ENCODE measurements at places on chromosomes 7 and 10.

GRCh38 chr7:41058986-41059741 lies 643.7 kb downstream of the INHBA start:
- DNase-seq: no peak

DNA sequence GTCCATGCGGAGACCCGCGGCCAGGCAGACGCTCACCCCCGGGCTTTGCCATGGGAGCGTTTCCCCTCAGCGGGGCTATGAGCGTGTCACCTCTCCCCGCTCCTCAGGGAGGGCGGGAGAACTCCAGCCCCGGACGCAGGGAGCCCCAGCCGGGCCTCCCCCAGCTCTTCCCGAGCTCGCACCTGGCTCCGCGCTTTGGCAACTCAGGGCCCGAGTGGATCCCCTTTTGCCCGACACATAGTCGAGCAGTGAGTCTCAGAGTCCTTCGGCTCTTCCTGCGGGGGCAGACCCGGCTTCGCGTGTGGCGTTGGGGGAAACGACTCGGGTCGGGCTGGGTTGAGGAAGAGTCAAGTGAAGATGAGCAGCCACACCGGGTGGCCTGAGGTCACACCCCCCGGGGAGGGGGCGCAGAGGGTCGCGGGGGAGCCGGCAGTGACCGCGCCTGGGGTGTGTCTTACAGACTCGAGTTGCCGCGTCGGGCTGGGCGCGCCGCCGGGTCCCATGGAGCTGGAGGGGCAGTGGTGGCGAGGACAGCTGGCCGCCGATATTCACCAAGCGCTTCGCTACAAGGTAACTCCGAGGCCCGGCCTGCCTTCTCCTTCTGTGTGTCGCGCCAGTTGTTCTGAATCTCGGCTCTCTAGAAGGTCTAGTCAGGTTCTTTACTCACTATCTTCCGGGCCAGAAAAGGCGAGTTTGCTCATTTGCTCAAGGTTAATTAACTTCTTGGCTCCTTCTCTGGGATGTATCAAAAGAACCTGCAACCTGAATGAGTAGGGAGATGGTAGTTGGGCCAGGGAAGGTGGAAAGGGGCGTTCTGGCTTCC lies 721 bp downstream of the CCNJ start:
- peak; percentile 34 for DNase-seq

GRCh38 chr7:46900312-46901263 lies 681.3 kb downstream of the TNS3 start:
- DNase-seq: peak; percentile 2

DNA sequence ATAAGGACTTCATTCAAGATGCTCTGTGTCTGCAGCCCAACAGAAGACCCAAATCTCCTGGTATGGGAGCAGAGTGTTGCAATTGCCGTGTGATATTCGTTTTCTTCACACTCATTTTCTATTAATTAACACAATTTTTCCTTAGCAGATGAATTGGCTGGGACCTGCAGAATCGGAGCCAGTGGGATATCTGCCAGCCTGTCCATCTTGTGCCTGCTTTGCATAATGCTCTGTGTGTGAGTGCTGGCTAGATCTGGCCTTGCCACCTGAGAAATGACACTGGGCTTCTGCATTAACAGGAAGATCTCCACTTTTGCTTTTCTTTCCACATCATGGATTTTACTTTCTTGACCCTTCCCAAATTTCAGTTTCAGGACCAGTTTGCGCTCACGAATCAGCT lies 70.4 kb upstream of the GPR158 start:
- peak; percentile 60 for DNase-seq

DNA sequence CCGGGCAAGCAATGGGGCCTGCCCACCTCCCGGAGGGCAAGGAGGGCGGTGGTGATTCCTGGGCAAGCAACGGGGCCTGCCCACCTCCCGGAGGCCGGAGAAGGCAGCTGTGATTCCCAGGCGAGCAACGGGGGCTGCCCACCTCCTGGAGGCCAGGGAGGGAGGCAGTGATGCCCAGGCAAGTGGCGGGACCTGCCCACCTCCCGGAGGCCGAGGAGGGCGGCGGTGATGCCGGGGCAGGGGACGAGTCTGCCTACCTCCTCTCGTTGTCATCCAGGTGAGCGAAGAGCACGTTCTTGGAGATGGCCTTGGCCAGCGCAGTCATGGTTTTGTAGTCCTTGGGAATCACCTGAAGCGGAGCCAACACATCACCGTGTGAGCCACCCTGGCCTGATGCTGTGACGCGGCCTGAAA lies 49.5 kb upstream of the DNAAF5 start:
- no peak for DNase-seq

GRCh38 chr7:43747328-43748105 lies 11.0 kb upstream of the BLVRA start:
- no peak for DNase-seq

- no peak for DNase-seq
Measured at GRCh38 chr7:39240864-39241263, 263.2 kb downstream of the POU6F2 start.

DNA sequence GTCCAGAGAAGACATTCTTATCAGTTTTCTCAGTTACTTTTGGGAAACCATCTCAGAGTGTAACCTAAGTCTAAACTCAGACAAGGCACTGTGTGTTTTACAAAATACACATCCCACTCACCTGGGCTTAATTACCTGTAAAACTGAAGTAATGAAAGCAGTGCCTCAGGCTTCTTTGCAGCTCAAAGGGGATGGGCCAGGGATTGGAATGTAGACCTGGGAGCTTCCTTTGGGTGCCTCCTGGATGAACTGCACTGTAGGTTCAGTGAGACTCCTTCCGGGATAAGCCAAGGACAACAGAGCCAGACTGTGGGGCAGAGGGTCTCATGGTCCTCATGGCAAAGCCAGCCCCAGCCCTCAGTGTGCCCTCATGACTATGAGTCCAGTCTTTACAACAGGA lies 672.4 kb upstream of the GALNT17 start:
- DNase-seq: no peak

- DNase-seq: no peak
Measured at GRCh38 chr7:135509589-135509838, 388 bp downstream of the CNOT4 start.

DNA sequence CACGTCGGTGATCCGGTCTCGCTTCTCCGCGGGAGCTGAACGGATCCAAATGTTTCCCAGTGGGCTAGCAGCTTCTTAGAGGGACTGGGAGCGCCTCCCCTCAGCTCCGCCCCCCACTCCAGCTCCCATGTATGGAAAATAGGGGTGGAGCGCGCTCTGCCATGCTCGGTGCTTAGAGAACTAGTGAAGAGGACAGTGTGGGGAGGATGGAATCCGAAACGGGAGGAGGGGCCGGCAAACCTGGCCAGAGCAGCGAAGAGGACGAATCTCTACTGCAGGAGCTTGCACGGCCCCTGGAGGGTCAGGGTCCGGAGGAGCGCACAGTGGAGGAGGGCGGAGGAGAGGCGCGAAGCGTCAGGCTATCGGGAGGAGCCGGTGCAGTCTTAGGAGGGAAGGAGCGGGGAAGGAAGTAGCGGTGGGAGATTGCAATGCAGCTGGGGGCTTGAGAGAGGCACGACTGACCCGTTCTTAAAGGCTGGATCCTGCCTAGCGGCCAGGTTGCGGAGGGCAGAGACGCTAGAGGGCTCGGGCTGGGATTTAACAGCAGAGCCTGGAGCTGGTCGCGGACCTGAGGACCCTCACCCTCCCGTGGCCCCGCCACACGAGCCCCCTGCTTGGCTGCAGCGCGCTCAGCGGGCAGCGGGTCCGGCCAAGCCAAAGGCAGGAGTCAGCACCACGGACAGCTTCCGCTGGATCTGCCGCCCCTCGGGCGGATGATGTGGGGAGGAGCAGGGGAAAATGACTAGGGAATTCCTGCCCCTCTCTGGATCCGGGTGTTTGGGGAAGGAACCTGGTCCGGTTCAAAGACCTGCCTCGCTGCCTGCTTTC lies at the start of gene PRLHR:
Gene PRLHR, minus strand, starts transcription at position 51 of the 828 bp plus-strand sequence. CDS start 404 bp downstream, outside the sequence.
- peak; percentile 72 for DNase-seq

DNA sequence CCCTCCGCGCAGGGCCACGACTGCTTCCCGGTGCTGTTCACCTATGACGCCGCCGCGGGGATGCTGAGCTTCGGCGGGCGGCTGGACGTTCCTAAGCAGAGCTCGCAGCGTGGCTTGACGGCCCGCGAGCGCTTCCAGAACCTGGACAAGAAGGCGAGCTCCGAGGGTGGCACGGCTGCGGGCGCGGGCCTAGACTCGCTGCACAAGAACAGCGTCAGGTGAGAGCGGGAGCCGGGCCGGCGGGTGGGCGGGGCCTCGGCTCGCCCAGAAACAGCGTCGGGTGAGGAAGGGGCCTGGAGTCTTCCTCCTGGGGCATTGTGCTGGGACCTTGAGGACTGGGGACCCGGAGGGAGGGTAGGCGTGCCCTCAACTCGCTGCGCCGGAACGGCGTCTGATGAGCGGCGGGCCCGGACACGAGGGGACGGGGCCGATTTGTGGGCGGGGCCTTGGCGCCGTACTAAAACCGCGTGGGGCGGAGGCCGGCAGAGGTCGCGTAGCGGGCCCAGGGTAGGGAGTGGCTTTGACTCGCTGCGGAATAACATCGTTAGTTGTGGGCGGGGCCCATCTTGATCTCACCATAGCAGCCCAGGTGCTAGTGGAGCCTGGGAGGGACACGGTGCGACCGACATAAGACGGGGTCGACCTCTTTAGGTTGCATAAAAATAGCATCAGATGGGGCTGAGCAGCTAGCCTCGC lies 15.6 kb downstream of the PDAP1 start:
- peak; percentile 88 for DNase-seq

DNA sequence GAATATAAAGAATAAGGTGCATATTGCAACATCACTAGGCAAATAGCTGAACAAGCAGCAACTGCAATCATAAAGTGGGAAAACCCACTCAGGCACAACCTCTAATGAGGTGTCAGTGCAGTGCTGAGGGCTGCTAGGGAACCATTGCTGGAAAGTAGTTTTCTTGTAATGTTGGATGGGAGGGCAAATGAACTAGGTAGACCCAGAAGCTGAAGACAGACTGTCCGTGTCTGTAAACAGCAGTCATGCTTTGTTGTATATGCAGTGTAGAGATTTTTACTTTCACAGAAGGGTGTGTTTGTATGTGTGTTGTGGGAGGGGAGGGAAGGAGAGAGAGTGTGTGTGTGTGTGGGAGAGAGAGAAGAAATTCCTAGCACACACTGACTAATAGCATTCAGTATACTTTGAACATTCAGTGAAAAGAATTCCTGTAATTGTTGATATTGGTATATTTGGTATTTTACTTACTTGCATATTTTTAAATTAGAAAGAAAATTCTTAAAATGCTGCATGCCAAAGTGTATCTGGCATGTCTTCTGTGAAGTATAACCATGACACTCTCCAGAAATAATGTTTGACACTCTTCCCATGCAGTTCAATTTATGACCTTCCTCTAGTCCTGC lies 28.8 kb downstream of the ITGB8 start:
- DNase-seq: no peak

- peak; percentile 47 for DNase-seq
Measured at GRCh38 chr10:22477334-22478287, 132.3 kb downstream of the SPAG6 start.

DNA sequence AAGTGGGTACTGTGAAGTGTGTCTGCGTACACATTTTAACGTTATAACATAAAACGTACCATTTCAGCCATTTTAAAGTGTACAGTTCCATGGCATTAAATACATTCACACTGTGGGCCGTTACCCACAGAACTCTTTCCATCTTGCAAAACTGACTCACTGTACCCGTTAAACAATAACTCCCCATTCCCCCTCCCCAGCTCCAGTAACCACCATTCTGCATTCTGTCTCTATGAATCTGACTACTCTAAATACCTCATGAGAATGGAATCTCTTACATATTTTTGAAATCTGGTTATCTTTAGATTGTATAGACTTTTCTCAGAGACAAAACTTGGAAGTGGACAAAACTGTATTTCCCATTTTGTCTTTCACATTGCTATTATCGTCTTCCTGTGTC lies 9.3 kb downstream of the ARL3 start:
- no peak for DNase-seq

DNA sequence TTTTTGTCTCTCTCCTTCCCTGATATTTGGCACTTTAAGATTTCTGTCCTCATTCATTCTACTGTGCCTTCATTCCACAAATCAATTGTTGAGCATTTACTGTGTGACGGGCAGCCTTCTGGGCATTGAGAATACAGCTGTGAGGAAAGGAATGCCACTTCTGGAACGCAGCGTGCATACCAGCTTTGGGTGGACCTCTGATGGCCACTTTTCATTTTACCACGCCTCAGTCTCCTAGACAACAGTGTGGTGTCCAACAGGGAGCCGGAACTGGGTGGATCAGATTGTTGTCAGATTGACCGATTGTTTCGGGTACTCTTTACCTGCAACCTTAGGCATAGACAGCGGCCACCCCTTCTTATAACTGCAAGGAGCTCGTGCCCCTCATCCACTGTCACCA lies 222.7 kb upstream of the DPP6 start:
- no peak for DNase-seq

GRCh38 chr7:155824227-155824886 lies 12.1 kb upstream of the SHH start:
- DNase-seq: no peak

- no peak for DNase-seq
Measured at GRCh38 chr10:77978360-77978759, 51.0 kb downstream of the POLR3A start.

GRCh38 chr10:14089556-14090292 lies 241.0 kb downstream of the FRMD4A start:
- no peak for DNase-seq

DNA sequence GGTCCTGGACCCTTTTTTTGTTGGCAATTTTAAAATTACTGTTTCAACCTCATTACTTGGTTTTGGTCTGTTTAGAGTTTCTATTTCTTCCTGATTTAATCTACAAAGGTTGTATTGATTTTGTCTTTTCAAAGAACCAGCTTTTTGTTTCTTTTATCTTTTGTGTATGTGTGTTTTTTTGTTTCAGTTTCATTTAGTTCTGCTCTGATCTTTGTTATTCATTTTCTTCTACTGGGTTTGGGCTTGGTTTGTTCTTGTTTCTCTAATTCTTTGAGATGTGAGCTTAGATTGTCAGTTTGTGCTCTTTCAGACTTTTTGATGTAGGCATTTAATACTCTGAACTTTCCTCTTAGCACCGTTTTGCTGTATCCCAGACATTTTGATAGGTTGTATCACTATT lies 8.5 kb upstream of the MRPS33 start:
- DNase-seq: no peak

GRCh38 chr10:35172146-35172545 lies 45.5 kb downstream of the CREM start:
- no peak for DNase-seq

DNA sequence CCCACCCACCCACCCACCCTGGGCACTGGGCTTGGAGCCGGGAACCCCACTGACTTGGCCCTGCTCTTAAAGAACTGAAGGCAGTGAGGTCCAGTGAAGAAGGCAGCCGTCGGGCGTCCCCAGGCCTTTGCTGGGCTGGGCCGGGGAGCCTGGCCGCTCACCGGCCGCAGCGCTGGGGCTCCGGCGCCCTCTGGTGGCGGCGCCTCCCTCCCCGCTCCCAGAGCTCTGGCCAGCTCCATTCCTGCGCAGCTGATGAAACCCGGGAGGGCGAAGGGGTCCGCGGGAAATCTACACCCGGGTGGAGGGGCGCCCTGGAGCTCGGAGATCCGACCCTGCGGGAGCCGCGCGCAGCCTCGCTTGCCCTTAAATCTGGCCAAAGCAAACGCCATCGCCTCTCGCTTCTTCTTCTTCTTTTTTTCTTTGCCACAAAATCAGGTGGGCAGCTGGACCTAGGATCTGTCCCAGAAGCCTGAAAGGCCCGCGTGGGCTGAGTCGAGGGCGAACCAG lies 1.7 kb upstream of the CXCL12 start:
- DNase-seq: peak; percentile 58

- no peak for DNase-seq
Measured at GRCh38 chr7:154698726-154699291, 304.1 kb downstream of the PAXIP1 start.
